ENCODE measurements at places on chromosomes 11 and 22.

DNA sequence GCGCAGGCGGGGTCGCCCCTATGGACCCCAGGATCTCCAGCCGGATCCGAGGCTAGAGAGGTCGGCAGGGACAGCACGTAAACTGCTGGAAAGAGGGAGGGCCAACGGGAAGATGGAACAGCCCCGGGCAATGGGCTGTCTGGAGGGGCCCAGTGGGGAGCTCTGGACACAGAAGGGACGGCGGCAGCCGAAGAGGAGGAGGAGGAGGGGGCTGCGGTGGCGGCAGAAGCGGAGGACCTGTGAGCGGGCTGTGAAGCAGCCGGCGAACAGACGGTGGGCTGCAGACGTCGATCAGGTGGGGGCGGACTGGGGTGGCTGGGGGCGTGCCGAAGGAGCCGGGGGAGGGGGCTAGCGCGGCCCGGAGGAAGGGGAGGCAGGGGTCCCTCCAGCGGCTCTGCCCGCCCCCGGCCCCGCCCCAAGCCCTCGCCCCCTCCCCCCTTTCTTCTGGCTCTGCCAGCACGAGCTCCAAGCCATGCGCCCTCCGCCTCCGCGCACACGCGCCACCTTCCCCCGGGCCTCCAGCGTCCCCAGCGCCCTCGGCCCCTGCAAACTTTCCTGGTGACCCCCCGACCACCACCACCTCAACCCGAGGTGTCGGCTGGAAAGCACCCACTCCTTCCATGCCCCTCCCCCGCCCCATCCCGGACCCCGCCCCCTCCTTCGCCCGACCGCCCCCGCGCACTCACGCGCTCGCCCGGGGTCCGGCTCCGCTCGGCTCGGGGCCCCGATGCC is 432 bp downstream of the TNKS1BP1 start:
- DNase-seq = no peak

DNA sequence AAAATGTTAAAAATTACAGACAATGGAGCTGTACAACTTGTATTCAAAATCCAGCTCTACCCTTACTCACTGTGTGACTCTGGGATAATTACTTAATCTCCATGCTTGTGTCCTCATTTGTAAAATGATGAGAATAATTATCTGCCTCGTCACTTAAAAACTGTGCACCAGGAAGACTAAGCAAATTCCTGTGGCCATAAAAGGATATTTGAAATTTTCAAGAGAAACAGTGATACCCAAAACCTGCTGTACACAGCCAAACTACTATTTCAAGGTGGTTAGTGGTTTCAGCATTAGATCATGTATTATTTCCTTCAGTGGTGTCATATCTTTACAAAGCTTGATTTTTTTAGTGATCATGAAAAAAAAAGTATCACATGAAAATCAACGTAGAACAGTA is 136.9 kb downstream of the METTL15 start:
- no peak for DNase-seq

- DNase-seq = no peak
Observed at GRCh38 chr11:111905411-111905810, 6.2 kb downstream of the CRYAB start.

- no peak for DNase-seq
Observed at GRCh38 chr11:45560155-45560912, 105.1 kb downstream of the CHST1 start.

DNA sequence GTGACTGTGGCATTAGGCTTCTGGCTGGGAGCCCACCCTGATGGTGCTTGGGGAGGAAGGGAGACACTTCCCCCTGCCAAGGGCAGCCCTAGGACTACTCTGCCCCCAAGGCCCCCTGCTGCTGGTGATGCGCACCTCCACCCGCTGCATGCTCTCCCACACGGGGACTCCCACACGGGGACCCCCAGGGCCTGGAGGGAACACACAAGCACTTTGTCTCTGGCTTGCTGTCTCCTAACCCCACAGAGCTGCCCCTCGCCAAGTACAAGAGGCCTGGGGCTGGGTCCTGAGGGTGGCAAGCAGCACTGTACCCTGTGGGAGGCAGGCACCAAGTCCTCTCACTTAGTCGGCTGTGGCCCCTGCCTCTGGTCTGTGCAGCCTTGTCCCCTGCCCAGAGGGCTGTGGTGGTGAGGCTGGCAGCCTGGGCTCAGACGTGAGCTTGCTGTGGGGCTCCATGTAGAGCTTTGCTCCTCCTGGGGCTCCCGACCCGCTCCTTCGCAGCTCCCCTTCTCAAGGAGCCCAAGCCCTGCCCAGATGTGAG is 7.9 kb downstream of the LRRC75B start:
- peak; percentile 91 for DNase-seq

GRCh38 chr11:26623076-26623659 is 51.1 kb upstream of the MUC15 start:
- DNase-seq = no peak

DNA sequence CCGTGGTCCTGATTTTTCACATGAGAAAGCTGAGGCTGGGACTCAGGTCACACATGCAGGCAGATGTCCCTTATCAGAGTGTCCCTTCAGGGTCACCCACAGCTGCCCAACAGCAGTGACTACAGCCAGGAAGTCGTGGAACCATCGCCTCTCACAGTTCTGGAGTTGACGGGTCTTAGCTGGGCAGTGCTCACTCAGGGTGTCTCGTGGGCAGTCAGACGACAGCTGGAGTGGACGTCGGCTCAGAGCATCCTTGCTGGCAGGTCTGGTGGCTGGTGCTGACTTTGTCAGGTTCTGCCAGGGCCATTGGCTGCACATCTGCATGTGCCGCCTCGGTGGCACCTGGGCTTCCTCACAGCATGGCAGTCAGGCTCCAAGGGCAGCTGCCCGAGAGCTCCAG is 35.6 kb upstream of the TH start:
- DNase-seq = peak; percentile 66

GRCh38 chr11:35163209-35163608 is 24.2 kb downstream of the CD44 start:
- DNase-seq = no peak

- no peak for DNase-seq
Observed at GRCh38 chr11:116499396-116500003, 273.3 kb downstream of the BUD13 start.

DNA sequence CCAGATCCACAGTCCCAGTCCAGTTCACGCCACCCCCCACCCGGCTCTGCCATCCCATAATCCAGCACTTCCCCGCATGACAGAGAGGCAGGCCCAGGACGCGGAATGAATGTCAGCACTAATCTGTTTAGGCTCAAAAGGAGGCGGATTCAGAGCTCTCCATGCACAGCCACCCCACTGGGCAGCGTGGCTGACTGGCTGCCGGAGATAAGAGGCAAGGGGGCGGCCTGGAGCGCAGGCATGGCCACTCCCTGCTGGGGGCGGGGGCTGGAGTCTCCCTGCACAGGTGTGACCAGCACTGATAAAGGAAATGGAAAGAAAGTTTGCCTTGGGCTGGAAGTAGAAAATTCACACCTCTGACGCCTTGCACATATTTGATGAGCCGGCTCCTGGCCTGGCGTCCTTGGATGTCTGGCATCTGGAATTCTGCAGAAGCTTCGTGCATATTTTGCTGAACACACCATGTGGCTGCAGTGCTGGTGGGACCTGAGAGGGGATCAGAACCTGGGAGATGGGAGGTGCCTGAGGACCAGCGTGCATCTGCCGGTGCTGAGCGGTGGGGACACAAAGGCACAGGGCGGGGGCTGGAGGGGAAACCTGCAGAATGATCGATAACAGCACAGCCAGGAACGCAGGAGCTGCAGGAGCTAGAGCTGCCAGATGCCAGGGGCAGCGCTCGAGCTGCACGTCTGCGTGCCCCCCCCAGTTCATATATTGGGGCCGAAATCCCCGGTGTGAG is 344.4 kb downstream of the CTTN start:
- no peak for DNase-seq

GRCh38 chr11:126284829-126285228 is 1.9 kb downstream of the TIRAP start:
- no peak for DNase-seq

DNA sequence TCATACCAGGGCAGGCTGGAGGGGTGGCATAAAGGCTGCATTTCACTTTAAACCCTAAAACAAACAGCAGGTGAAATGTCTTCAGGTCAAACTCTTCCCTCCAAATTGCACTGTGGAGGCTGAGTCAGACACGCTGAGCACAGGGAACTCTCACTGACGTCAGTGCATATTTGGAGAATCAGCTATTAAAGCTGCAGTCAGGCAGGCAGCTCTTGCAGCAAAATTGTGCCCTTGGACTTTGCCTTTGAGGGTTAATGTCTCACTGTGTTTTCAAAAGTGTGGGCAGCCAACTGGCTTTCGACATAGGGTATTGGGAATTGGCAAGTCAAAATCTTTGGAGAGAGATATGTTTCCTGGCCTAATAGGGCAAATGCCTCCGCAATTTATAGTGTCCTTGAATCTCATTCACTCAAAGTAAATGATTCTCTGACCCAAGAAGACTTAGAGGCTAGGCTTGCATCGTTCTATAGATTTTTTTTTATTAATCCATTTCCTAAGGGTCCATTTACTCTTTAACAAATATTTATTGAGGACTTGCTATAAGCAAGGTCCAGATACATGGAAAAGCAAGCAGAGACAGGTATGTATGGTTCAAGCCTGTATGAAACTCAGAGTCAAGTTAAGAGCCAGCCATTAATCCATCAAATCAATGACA is 27.7 kb upstream of the SMCO4 start:
- no peak for DNase-seq

DNA sequence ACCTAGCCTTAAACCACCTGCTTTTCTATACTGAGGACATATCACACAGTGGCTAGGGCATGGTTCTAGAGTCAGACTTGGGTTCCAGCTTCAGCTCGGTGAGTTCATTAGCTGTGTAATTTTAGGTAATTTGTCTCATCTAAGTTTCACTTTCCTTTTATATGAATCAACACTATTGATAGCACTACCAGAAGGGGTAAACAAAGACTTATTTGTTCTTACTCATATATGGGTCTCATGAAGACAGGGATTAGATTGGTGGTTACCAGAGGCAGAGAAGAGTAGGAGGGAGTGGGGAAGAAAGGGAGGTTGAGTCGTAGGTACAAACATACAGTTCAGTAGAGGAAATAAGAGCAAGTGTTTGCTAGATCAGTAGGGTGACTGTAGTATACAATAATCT is 924.7 kb downstream of the OPCML start:
- no peak for DNase-seq

DNA sequence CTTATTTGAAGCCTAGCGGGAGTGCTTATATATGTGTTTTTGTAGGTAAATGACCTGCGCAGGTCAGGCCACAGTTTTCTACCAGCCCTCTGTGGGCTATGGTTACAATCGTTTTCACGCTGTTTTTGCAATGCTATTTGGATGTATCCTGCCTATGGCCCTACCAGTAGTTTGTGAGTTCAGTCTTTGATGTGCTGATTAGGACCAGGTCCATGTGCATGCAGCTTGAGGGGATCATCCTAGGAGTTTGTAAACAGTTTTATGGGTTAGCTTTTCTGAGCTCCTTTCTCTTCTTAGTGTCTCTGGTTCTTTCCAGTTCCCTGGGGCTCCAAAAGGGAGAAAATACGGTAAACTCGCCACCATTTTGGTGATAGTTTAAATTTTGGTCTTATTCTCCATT is 142.5 kb downstream of the LDLRAD3 start:
- DNase-seq = no peak

- DNase-seq = no peak
Observed at GRCh38 chr22:35894937-35895708, 133.5 kb downstream of the RBFOX2 start.

GRCh38 chr11:17933708-17934107 is 79.1 kb downstream of the SERGEF start:
- DNase-seq = no peak

DNA sequence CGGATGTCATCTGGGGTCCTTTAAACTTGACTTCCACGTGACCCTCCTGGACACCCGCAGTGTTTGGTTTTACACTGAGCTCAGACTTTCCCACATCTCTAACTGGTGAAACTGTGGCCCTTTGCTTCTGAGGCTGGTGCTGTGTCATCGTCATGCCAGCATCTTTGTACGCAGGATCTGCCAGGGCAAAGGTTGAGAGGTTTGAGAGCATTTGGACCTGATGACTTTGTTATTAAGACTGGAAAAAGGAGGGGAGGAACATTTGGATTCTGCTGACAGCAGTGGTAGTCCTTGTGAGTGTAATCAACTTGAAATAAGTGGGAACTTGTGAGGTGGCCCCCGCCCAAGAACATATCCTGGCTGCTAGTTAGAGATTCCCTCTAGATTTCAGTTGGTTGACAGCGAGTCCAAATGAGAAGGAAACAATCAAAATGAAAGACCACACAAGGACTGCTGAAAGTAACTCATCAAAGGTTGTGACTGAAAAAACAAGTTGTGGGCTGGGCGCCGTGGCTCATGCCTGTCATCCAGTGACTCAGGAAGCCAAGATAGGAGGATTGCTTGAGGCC is 102.5 kb downstream of the KIAA1671 start:
- DNase-seq = no peak

- peak; percentile 55 for DNase-seq
Observed at GRCh38 chr22:23532731-23533130, 47.4 kb downstream of the IGLL1 start.

DNA sequence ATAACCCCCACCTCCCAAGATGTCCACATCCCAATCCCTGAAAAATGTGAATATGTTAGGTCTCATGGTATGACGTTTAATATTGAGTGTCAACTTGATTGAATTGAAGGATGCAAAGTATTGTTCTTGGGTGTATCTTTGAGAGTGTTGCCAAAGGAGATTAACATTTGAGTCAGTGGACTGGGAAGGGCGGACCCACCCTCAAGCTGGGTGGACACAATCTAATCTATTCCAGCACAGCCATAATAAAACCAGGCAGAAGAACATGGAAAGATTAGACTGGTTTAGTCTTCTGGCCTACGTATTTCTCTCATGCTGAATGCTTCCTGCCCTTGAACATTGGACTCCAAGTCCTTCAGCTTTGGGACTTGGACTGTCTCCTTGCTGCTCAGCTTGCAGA is 315.5 kb downstream of the GUCY1A2 start:
- DNase-seq = no peak

DNA sequence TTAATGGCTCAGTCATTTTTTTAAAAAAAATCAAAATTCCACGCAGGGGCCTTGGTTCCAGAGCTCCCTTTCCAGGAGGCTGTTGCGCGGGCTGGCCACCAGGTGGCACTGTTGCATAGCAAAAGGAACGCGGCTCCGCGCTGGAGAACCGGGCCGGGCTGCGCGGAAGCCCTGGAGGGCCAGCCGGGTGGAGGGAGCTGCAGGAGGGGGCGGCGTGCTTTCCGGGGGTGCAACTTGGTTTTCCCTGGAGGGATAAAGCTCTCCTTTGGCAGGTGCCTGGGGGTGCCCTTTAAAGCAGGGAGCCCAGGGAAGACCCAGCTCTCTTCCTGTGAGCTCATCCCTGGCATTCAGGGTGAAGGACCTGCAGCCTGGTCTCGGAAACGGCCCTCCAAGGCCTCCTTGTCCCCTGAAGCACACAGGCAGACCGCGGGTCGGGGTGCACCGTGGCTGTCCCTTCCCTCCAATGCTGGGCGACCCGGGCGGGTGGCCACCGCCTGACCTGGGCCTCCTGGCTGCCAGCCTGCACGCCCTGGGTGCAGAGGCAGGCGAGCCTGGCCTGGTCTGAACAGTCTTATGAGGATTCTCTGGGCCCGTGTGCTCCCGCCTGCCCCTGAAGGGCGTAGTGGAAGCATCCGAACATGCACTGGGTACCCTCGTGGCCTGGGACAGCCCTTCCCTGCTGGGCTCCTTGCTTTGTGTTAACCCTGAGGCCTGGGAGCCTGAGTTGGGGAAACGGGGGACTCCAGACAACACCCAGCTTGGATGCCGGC is 23.4 kb downstream of the KRTAP5-5 start:
- peak; percentile 92 for DNase-seq

- peak; percentile 79 for DNase-seq
Observed at GRCh38 chr11:65488273-65489034, 10.4 kb upstream of the MALAT1 start.
